ENCODE measurements at places on chromosomes 7 and 10.

- DNase-seq = no peak
Observed at GRCh38 chr7:55427342-55427741, 62.2 kb downstream of the LANCL2 start.

GRCh38 chr10:95444792-95445191 lies 116.4 kb downstream of the SORBS1 start:
- DNase-seq = no peak

GRCh38 chr7:99762680-99763327 lies 21.2 kb downstream of the CYP3A4 start:
- DNase-seq = no peak

DNA sequence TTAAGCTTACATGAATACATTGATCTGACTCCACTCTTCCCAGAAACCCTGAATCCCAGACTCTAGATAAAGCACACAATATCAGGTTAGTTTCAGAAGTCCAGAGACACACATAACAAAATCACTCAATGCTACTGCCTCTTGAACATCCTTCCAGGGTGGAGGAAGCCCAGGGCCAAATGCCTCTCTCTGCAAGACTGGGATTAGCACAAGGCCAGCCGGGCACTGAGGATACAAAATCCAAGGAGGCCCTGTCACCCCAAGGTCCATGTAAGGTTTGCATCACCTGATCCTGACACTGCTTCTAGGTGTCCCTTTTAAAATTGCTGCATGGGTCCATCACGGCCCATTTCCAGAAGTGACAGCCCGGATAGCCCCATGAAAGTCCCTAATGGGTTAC lies 2.6 kb upstream of the PLXNA4 start:
- DNase-seq = no peak

DNA sequence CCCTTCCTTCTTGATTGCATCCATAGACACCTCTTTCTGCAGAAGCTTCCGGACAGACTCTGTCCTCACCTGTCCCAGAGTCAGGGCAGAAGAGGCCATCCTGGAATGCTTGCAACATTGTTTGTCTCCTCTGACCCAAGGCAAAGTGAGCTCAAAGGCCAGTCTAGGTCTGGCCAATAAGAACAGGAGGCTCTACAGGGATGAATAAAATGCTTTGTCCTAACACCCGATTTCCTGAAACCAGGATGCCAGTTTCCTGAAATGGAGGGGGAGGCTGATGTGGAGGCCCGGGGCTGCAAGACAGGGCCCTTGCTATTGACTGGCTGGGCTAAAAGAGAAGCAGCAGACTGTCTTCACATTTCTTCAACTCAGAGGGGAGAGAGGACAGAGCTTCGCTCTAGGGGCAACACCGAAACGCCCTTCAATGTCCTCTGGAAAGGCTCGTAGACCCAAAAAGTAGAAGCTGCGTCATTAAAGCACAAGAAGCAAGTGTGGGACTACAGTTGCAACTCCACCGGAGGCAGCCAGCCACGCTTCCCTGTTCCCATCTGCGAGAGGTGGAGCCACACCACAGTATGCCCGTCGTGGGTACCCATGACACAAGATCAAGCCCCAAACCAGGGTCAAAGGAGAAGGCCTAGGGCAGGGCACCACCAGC lies 29.1 kb upstream of the NDST2 start:
- DNase-seq = no peak

DNA sequence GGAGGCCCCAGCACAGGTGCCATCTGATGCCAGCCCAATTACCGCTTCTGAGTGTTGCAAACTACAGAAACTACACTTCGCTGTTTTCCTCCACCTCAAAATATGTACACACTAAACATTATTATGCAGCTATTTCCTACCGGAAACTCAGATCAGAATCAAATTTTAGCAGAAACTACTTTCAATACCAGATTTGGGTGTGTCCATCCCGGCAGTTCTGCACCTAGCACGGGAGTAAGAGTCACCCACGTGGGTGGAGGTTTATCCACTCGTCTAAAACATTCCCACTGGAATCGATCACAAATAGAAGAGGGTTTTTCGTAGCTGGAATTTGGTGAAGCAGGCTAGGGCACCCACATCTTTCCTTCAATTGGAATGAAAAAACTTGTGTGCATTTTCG lies 214.4 kb upstream of the PRKCQ start:
- DNase-seq = no peak

GRCh38 chr10:96441987-96442643 lies 71.6 kb downstream of the TLL2 start:
- DNase-seq = peak; percentile 41

GRCh38 chr7:34900891-34901513 lies 136.3 kb downstream of the DPY19L1 start:
- DNase-seq = no peak

GRCh38 chr7:155338632-155339320 lies 41.1 kb downstream of the INSIG1 start:
- no peak for DNase-seq

DNA sequence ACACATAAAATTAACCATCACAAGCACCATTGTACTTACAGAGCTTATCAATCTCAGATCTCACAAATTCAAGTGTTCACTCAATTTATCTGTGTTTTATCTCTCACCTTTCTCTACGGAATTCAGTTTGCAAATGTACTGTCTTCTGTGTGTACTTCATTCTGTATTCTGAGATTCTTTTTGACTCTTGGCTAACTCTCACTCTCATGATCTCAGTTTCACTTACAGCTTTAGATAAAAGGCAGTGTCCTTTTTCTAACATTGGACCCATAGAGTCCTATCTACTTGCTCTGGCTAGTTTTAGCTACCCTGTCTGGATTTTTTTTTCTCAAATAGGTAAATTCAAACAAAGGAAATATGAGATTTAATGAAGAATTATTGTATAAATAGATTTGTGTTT lies 176.0 kb downstream of the CCDC7 start:
- no peak for DNase-seq

GRCh38 chr10:58932577-58933314 lies 243.7 kb upstream of the PHYHIPL start:
- DNase-seq = no peak

DNA sequence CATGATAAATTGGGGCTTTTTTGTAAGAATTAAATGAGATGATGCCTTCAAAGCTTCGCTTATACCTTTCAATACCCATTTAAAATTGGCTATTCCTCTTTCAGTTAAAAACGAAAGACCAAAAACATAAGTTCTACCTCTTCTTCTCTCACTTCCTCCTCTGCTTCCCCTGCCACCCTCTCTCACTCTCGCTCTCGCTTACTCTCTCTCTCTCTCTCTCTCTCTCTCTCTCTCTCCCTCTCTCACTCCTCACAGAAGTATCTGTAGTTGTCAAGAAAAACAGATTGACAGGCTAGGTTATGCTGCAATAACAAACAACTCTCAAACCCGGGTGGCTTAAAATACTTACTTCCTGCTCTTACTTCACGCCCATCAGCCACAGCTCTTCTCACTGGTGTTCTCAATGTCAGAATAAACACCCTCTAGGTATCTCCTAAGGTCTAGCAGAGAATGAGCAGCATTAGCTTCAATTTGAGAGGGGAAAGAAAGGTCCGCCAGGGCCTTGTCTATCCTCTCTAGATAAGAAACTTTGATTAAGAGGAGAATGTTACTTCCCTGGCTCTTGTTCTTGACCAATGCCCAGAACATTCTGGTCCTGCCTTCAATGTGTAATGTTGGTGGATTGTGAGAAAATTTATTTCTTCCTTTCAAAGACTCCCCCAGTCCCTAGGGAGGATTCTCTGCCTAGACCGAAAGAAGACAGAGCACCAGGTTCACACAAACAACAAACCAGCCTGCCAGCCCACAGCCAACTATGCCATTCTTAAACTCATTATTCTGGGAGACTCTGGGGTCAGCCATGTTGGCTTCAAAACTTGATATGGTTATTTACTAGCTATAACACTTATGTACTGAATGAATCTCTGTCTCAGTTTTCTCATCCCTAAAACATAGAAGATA lies 1028.7 kb downstream of the XPNPEP1 start:
- DNase-seq = no peak

- no peak for DNase-seq
Observed at GRCh38 chr10:44361109-44361508, 23.8 kb downstream of the CXCL12 start.

- DNase-seq = peak; percentile 31
Observed at GRCh38 chr7:2613098-2613930, 18.5 kb upstream of the TTYH3 start.

- DNase-seq = no peak
Observed at GRCh38 chr7:100933734-100934133, 15.6 kb upstream of the MUC3A start.

DNA sequence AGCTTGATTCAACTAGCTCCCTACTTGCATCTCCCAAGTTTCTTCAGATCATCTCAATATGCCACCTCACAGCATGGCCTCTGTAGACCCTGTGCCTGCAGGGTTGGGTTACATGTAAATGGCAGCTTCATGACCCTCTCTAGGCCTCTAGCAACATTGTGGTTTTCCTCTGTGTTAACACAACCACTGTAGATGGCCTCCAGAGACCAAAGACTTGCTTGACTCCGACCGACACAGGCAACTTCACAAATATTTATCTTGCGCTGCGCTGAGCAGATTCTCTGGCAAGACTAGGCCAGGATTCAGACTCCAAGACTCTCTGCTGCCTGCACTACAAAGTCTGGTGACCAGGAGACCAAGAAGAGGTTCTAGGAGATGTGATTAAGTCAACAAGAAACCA lies 75.9 kb downstream of the CNOT4 start:
- DNase-seq = no peak

DNA sequence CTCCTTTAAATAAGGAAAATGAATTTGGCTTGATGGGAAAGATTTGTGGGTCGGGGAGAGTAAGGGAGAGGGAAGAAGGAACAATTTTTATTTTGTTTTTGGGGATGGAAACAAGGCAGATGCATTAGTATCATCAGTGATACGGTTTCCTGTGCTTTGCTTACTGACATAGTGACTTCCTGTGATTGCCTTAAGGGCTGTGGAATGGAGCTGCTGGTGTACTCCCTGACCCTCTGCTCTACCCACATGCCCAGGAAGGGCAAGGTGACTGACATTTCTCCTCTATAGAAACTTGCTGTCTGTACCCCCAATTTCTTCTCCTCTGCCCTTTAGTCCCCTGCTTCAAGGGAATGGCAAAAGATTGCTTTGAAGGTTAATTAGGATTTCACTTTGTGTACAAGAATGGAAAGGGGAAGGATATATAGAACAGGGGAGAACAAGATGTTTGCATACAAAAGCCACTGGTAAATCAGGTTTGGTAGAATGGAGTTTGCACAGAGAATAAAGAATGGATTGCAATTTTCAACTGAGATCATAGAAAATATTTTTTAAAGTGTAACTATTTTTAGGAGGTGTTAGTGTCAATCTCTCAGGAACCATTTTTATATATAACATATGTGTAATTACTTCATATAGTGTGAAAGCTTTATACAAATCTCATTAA lies 129.0 kb upstream of the AGR3 start:
- DNase-seq = no peak

- no peak for DNase-seq
Observed at GRCh38 chr7:134502463-134503371, 24.6 kb upstream of the AKR1B10 start.

DNA sequence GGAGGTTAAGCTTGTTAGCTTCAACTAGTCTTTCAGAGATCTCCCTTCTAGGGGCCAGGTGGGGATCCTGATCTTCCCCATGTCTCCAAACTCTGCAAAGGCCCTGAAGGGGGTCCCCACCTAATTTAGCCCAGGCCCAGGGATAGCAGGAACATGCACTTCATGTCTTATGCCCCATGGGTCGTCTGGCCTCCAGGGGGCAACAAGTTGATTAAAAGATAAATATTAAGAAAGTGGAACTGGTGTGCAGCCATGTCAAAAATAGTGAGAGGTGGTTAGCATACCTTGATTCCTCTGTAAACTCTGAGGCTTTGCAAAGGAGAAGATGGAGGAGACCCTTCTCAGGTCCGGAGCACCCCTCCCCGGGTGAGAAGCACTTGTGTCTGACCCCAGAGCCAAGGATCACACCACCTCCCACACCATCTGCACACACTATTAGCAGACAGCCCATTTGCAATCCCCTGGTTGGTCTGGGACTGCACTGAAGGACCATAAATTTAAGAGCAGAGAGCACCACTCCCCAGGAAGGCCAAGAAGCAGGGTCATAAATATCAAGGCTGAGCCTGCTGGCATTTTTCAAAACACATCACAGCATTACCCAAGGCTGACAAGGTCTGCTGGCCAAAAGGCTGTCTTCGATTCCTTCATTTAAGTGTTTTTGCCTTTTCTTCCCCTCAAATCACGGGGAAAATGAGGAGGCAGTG lies 44.2 kb upstream of the LRRC18 start:
- no peak for DNase-seq

DNA sequence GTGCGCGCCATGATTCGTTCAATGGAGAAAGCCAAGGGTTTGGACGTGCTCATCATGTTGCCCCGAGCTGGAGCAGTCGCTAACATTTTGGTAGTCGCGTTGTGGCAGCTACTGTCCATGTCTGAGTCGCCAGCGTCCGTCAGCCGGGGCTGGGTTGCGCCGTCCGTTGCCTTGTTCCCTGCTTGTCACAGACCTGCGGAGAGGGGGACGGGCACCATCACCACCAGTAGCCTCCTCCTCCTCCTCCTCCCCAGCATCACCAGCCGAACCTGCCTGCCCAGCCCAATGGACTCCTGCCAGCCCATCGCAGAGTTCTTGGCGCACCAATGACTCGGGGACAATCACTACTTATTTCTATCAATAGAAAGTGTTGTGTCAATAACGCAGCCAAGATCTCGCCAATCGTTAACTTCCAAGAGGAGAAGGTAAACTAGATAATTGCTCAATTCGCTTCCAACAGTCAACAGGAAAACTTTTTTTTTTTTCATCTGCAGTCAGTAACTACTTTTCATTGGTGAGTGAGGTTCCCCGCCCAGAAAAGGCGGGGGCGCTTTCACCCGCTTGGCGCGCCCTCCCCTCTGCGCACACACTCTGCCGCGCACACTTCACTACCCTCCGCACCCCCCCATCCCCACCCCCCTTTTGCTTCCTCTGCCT lies at the start of gene FEZF1:
Gene FEZF1, minus strand, starts transcription at position 432 of the 657 bp plus-strand sequence. Its CDS starts 313 bp downstream, at position 119.
- DNase-seq = peak; percentile 79

All from retina (tissue), 1 donor.